ENCODE measurements at places on chromosomes 12 and 14.

GRCh38 chr12:120301962-120302815 is at the start of gene SIRT4:
SIRT4 (plus strand) TSS chr12:120302321; CDS start chr12:120303562, 1,241 bp downstream.
- DNase-seq, result peak; percentile 93

- DNase-seq, result no peak
Observed at GRCh38 chr12:295132-295531, 32.5 kb upstream of the SLC6A13 start.

DNA sequence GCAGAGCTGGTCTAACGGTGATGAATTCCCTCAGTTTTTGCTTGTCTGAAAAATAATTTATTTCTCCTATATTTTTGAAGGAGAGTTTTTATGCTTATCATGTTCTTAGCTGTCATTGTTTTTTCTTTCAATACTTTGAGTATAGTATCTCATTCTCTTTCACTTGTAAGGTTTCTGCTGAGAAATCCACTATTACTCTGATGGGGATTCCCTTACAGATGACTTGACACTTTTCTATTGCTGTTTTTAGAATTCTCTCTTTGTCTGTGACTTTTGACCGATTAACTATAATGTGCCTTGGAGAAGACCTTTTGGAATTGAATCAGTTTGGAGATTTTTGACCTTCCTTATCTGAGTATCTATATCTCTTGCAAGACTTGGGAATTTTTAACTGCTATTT is 139.6 kb downstream of the PRKD1 start:
- no peak for DNase-seq

DNA sequence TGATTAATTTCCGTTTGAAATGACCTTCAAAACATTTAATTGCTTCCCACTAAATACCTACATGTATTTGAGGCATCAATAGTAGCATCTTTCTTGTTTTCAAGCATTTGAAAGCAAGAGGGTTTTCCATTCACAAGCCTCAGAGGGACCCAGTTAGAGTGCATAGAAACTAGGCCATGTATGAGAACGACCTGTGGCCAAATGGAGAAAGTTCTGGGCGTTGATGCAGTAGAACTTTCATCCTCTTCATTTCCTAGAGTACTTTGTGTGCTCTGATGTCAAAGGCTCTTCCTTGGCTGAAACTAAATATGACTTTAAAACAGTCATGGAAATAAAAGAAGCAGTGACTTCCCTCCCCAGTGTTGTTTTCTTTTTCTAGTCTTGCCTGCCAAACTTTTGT is 944 bp upstream of the DHRS7 start:
- no peak for DNase-seq

GRCh38 chr14:22471545-22472121 is 117.4 kb downstream of the DAD1 start:
- DNase-seq, result no peak

DNA sequence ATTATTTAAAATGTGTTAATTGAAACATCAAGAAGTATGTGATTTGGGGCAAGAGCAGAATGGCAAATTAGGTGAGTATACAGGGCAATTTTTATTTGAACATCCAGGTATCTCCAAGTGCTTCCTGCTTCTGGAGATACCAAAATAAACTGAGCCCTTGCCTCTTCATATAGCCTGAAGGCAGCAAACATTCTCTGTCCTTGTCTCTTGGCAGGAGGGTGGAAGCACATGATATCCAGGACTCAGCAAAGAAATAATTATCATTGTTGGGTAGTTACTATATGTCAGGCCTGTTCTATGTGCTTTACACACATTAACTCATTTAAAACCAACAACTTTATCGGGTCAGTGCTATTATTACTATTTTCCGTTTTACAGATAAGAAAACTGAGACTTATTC is 12.5 kb downstream of the LIN7A start:
- peak; percentile 20 for DNase-seq

GRCh38 chr12:79233341-79233781 is 368.8 kb downstream of the SYT1 start:
- peak; percentile 82 for DNase-seq

- DNase-seq, result no peak
Observed at GRCh38 chr14:99081880-99082279, 190.1 kb downstream of the BCL11B start.

Measured in NCI-H345 (cell line).